ENCODE measurements at places on chromosomes 6 and 20. TPM values are rescaled to one million over a fixed set of nuclear protein-coding genes. Genes with fewer than 3 reads are reported as not detected.

EYA4 gene
- total RNA-seq, result 1.9 TPM

TRIM40 gene
- total RNA-seq, result not detected

PERP gene
- total RNA-seq, result 27.7 TPM

CALHM4 gene
- 0.42 TPM for total RNA-seq

OOEP gene
- total RNA-seq, result not detected

TBX18 gene
- total RNA-seq, result 31.8 TPM

SNAP91 gene
- 0.42 TPM for total RNA-seq

GPLD1 gene
- total RNA-seq, result 2.8 TPM

LY6G6F gene
- total RNA-seq, result not detected

SLC32A1 gene
- not detected for total RNA-seq

DNA sequence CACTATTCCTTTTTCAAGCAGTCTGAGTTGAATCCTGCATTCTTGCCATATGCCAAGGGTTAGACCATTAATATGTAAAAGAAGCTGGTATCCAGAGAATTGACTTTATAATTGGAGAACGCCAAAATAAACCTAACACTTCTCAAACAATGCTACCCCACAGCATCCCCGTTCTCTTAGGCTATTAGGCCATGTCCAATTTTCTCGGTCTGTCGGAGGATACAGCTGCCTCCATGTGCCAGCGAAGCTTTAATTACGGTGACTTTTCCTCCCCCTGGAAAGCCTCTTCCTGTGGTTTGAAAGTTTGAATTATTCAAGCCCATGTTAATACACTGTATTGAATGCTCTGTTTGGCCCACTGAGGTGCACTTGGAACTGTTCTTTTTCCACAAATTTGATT is 60.5 kb downstream of the HS3ST5 start:
- no peak overlapping the region for H3K4me3 ChIP-seq
- DNase-seq, result no peak
- H3K27ac ChIP-seq, result no peak overlapping the region
- no peaks in the 10 kb centered on the region for H3K27me3 ChIP-seq
- no peaks in the 10 kb centered on the region for H3K36me3 ChIP-seq

- H3K36me3 ChIP-seq, result peaks cover 3% of the 10 kb centered on the region
- H3K4me1 ChIP-seq, result peaks cover 39% of the 10 kb centered on the region
- no peaks in the 10 kb centered on the region for H3K27me3 ChIP-seq
Observed at GRCh38 chr20:25372584-25373336, 17.9 kb downstream of the ABHD12 start.

- no peaks in the 10 kb centered on the region for H3K4me1 ChIP-seq
- no peaks in the 10 kb centered on the region for H3K27me3 ChIP-seq
- no peak overlapping the region for H3K4me3 ChIP-seq
- no peaks in the 10 kb centered on the region for H3K36me3 ChIP-seq
Observed at GRCh38 chr6:166565084-166565967, 21.2 kb downstream of the RAMACL start.

DNA sequence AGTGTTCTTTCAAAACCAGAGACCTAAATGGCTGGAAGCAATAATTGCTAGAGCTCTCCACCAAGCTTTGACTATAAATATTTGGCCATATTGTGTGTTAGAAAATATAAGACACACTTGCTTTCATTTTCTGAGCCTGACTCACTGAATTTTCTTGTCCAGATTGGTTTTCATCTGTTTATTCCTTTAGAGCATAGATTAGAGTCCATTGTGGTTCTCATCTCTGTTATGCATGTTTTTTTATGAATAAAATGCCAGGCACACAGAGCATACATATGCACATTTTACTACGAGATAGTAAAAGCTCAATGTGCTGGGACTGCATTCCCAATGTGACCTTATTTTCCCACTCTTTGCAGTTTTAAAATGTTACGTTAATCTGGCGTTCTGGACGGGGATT is 115.3 kb upstream of the MLIP start:
- no peak for DNase-seq
- no peaks in the 10 kb centered on the region for H3K4me1 ChIP-seq
- no peak overlapping the region for H3K27ac ChIP-seq
- no peaks in the 10 kb centered on the region for H3K27me3 ChIP-seq

GRCh38 chr6:169224185-169224695 is 29.4 kb downstream of the THBS2 start:
- no peak overlapping the region for H3K4me3 ChIP-seq
- H3K4me1 ChIP-seq, result no peaks in the 10 kb centered on the region
- peak overlapping the region; percentile 77 for H3K27ac ChIP-seq
- DNase-seq, result no peak

- DNase-seq, result no peak
- H3K36me3 ChIP-seq, result peaks cover 44% of the 10 kb centered on the region
- no peaks in the 10 kb centered on the region for H3K27me3 ChIP-seq
- H3K4me3 ChIP-seq, result no peak overlapping the region
Observed at GRCh38 chr6:89323511-89323971, 8.4 kb upstream of the GABRR2 start.

- no peak overlapping the region for H3K27ac ChIP-seq
- H3K4me1 ChIP-seq, result peaks cover 18% of the 10 kb centered on the region
- no peak for DNase-seq
- no peak overlapping the region for H3K4me3 ChIP-seq
- H3K36me3 ChIP-seq, result no peaks in the 10 kb centered on the region
Observed at GRCh38 chr6:28205879-28206278, 19.2 kb upstream of the ZSCAN9 start.

GRCh38 chr6:32827025-32827424 is 10.2 kb upstream of the HLA-DOB start:
- no peak overlapping the region for H3K27ac ChIP-seq
- H3K4me1 ChIP-seq, result no peaks in the 10 kb centered on the region
- peaks cover 4% of the 10 kb centered on the region for H3K36me3 ChIP-seq
- no peak for DNase-seq
- H3K4me3 ChIP-seq, result no peak overlapping the region

GRCh38 chr20:48769069-48769983 is 58.5 kb downstream of the PREX1 start:
- no peak overlapping the region for H3K4me3 ChIP-seq
- H3K36me3 ChIP-seq, result no peaks in the 10 kb centered on the region
- no peaks in the 10 kb centered on the region for H3K27me3 ChIP-seq
- no peak overlapping the region for H3K27ac ChIP-seq
- no peaks in the 10 kb centered on the region for H3K4me1 ChIP-seq

DNA sequence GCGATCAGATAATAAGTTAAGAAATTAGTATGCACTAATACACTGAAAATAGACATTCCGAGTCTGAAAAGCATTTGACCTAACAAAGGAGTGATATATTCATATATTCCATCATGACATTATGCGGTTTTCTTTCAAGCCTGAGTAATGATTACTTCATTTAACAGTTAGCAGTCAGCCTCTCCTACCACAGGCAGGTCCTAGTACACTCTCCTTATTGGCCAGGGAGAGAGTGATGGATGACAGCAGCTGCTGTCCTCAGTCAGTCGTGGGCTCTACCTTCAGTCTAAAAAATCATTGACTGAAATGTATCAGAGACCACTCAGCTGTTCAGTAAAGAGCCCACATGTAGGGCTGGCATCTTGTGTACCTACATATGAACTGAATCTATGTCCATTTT is 33.2 kb upstream of the VGLL2 start:
- no peaks in the 10 kb centered on the region for H3K4me1 ChIP-seq
- no peak for DNase-seq
- no peak overlapping the region for H3K4me3 ChIP-seq
- H3K36me3 ChIP-seq, result no peaks in the 10 kb centered on the region

DNA sequence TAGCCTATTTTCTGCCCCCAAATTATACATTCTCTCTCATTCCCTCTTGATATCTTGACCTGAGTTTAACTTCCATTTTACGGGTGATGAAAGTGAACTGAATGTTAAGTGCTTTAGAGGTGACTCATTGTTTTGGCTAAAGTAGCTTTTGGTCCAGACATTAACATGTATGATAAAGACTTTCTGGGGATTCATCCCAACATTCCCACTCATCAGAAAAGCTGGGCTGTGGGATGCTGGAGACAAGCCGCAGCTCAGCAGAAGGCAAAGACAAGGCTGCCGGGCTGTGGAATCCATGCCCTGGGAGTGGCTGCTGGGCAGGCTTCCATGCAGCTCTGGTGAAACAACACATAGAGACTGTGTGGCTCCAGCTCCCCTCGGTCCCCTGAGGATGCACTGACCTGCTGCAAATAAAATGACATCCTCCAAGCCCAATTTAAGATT is 89.9 kb upstream of the SYNDIG1 start:
- no peaks in the 10 kb centered on the region for H3K36me3 ChIP-seq
- no peak for DNase-seq
- no peak overlapping the region for H3K27ac ChIP-seq
- H3K4me3 ChIP-seq, result no peak overlapping the region
- no peaks in the 10 kb centered on the region for H3K4me1 ChIP-seq
- H3K27me3 ChIP-seq, result no peaks in the 10 kb centered on the region

GRCh38 chr20:24816907-24817306 is 132.2 kb upstream of the CST7 start:
- no peak for DNase-seq
- no peak overlapping the region for H3K27ac ChIP-seq
- no peaks in the 10 kb centered on the region for H3K27me3 ChIP-seq

- no peaks in the 10 kb centered on the region for H3K27me3 ChIP-seq
- no peak overlapping the region for H3K4me3 ChIP-seq
- no peak overlapping the region for H3K27ac ChIP-seq
Observed at GRCh38 chr6:150755042-150755441, 110.5 kb upstream of the MTHFD1L start.

- no peaks in the 10 kb centered on the region for H3K36me3 ChIP-seq
- DNase-seq, result no peak
- H3K27me3 ChIP-seq, result no peaks in the 10 kb centered on the region
- H3K4me1 ChIP-seq, result peaks cover 10% of the 10 kb centered on the region
- no peak overlapping the region for H3K27ac ChIP-seq
- H3K4me3 ChIP-seq, result no peak overlapping the region
Observed at GRCh38 chr6:164924674-164925073, 384.7 kb downstream of the C6orf118 start.

DNA sequence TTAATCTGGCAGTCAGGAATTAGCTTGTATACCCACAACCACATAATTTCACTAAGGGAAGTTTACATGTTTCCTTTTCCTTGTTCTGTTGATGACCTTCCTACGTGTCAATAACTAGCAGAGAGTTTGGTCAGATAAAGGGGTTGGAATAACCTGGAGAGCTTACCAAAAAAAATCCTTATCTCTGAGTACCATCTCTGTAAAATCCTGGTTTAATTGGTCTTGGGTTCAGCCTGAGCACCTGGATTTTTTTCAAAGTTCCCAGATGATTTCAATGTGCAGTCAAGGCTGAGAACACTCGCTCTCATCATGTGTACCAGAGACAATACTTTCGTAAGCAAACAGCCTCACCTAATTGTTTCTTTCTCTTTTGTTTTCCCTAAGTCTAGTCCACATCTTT is 483.8 kb upstream of the FLRT3 start:
- no peak for DNase-seq
- no peaks in the 10 kb centered on the region for H3K4me1 ChIP-seq
- no peaks in the 10 kb centered on the region for H3K27me3 ChIP-seq
- no peak overlapping the region for H3K27ac ChIP-seq
- no peak overlapping the region for H3K4me3 ChIP-seq

DNA sequence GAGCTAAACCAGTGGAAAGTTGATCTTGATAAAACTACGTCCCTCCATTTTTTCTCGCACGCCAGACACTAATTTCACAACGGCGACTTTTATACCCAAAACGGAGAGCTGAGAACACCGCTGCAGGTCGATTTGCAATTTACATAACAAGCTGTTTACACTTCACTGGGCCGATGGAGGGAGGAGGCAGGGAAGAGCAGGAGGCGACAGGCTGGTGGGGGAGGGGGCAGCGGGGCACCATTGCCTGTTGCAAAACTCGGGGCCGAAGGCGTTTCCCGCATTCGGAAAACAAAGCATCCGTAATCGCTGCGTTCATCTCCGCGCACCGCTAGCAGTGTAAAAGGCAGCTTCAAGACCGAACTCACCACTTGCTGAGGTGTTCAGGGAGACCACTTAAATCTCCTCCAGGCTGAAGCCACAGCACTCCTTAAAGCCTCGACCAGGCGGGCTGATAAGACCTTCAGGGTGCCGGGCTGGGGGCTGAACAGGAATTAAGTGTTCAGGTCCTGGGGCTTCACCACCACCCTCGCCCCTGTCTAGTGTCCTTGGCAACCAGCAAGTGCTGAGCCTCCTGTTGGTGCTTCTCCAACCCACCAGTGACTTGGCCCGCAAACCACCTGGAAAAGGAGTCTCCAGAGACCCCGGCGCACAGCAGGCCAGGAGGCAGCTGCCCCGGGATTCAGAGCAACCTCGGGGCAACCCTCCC is 2.0 kb upstream of the FOXC1 start:
- no peaks in the 10 kb centered on the region for H3K36me3 ChIP-seq
- peak overlapping the region; percentile 95 for H3K27ac ChIP-seq
- H3K4me3 ChIP-seq, result peak overlapping the region; percentile 30
- H3K4me1 ChIP-seq, result peaks cover 9% of the 10 kb centered on the region
- no peak for DNase-seq

GRCh38 chr6:43107344-43108062 is 31.4 kb downstream of the PTK7 start:
- H3K4me3 ChIP-seq, result no peak overlapping the region
- no peak for DNase-seq
- no peak overlapping the region for H3K27ac ChIP-seq
- no peaks in the 10 kb centered on the region for H3K27me3 ChIP-seq
- no peaks in the 10 kb centered on the region for H3K36me3 ChIP-seq
